ENCODE measurements at places on chromosomes 12 and 14. TPM values are rescaled to one million over a fixed set of nuclear protein-coding genes. Genes with fewer than 3 reads are reported as not detected.

DNA sequence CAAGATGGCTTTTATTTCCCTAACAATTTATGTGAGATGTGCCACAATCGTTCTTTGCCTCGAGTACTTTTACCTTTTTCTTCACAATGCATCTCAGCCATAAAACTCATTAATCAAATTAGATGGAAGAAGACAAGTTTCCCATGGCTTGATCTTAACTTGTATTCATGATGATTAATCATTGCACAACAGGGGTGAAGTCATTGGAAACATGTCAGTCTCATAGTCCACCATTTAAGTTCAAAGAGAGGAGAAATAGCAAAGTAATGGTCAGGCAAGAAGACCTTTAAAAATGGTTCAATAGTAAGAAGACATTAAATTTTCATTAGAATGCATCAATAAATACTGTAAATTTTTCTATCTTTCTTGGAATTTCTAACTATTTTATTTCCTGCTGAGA lies 136.3 kb downstream of the FOXG1 start:
- no peak for DNase-seq

GRCh38 chr12:64691795-64692583 lies 67.2 kb downstream of the GNS start:
- no peak for DNase-seq

- no peak for DNase-seq
Observed at GRCh38 chr12:103834942-103835341, 6.1 kb downstream of the NT5DC3 start.

DNA sequence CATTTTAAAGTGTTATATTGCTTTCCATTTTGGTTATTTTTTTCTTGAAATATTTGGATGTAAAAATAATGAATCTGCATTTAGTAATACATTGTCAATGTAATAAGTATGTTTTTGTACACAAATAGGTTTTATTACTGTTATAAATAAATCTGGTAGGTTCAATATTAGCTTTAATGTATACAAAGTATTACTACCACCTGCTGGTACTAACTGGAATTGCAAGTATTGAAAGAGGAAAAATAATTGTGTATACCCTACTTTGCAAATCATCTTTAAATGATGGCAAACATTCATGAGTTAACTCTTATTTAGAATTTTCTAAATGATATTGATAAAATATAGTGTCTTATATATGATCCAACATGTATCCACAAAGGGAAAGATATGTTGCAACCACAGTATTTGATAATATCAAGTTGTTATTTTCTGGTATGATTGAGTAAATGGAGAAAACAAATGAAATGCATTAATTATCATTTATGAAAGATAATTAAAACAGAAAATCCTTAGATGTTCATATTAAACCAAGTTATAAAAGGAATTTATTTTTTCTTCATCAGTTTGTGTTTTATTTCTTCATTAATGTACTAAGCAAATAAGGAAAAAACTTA lies 3.2 kb downstream of the OR4K2 start:
- DNase-seq: no peak

PPFIA2 gene
- polyA plus RNA-seq: 5.5 TPM
